ENCODE measurements at places on chromosomes 3 and 15. TPM values are rescaled to one million over a fixed set of nuclear protein-coding genes. Genes with fewer than 3 reads are reported as not detected.

Gene FAM81A
- total RNA-seq, result not detected

DNA sequence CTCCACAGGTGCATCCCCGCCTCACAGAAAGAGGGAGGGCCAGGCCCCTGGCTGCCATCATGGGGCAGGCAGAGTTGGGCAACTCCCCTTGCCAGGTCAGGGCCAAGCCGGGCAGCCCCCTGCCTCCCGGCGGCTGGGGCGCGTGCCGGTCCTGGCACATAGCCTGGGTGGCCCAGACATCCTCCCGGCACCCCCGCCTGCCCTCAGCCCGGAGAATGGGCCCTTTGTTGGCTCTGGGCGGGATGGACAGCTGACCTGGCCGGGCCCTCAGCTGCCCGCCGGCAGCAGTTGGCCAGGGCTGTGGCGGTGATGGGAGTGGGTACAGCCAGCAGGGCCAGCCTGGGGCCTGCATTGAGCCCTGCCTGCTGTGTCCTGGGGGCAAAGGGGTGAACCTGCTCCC is 16.5 kb downstream of the PLXNA1 start:
- DNase-seq, result no peak

Gene NCEH1
- total RNA-seq, result 0.50 TPM

- no peak for DNase-seq
These were observed 59.6 kb upstream of the LMCD1 start for GRCh38 chr3:8441969-8442559.

- DNase-seq, result no peak
These were observed 376.5 kb upstream of the ZNF717 start for GRCh38 chr3:76161856-76162255.

- DNase-seq, result no peak
These were observed 277 bp upstream of the DALRD3 start for GRCh38 chr3:49018707-49019006.

Gene RPSA
- 1,930 TPM for total RNA-seq

GRCh38 chr3:64761729-64762128 is 73.9 kb upstream of the ADAMTS9 start:
- DNase-seq, result no peak

DNA sequence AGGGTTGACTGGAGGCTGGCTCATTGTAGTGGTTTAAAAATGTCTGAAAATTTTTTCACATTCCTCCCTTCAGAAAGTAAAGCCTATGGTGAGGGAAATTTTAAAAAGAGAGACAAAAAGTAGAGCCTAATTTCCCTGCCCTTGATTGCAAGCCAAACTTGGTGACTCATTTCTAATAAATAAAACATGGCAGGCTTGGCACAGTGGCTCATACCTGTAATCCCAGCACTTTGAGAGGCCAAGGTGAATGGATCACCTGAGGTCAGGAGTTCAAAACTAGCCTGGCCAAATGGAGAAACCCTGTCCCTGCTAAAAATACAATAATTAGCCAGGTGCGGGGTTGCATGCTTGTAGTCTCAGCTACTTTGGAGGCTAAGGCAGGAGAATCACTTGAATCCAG is 18.9 kb upstream of the ARRDC4 start:
- no peak for DNase-seq

DNA sequence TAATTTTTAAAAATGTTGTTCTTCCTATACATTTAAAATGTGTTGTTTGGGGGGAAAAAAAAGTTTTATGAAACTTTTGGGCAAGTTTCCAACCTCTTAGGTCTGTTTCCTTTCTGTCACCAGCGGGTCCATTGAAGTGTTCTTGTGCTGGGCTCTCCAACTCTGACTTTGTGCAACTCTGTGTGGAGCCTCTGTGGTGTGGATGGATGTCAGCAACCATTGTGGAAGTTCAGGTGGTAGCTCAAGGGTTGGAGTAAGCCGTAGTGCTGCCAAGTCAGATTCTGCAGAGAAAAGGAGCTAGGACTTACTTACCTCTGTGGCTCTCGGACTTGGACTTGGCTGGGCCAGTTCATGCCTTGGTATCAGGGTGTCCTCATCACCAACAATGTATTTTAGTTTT is 22.4 kb downstream of the ARID3B start:
- DNase-seq, result no peak

Gene NR1I2
- 0.25 TPM for total RNA-seq

Gene SPINT1
- total RNA-seq, result 1.6 TPM

Gene LRRFIP2
- total RNA-seq, result 34.8 TPM

All from CD4-positive, alpha-beta T cell (primary cell).